Fibroblast of lung (primary cell): ENCODE measurements at places on chromosomes 3 and 15. TPM values are rescaled to one million over a fixed set of nuclear protein-coding genes. Genes with fewer than 3 reads are reported as not detected.
A peak's percentile ranks its signal among the peaks of the same experiment; 100 is the strongest.

DNA sequence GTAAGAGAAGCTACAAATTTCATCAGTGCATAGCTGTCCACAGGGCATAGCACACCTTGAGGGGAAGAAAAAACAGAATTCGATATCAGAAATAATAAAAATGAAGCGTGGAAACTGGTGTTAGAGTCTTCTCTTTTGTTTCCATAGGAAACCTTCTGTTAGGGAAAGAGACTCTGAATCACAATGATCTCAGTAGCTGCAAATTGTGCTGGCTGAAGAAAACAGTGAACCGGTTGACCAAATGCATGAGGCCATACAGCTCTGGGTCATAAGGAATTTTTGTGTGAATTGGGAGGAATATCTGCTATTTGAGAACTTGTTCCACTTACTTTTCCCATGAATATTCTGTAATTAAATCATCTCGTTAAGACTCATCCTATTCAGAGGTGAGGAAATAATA lies 580.2 kb upstream of the NECTIN3 start:
- no peaks in the 10 kb centered on the region for H3K4me1 ChIP-seq
- H3K4me3 ChIP-seq = no peak overlapping the region
- H3K36me3 ChIP-seq = no peaks in the 10 kb centered on the region
- no peaks in the 10 kb centered on the region for H3K27me3 ChIP-seq
- H3K27ac ChIP-seq = no peak overlapping the region
- no peak for DNase-seq

DNA sequence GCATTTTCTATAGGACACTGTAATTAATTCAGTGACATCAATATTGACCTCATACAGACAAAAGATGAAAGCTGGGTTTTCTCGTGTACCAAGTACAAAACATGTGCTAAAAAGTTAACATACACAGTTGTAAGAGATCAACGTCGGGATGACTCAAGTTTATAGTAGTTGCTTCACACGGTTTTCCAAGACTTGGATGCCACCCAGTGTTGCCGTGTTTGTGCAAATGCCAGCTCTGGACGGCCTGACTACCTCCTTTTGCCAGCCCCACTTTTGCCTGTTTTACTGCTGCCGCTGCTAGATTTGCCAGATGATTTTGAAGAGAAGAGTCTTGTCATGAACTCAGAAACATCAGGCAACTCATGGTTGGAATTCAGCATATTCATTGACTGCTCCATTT lies 17.6 kb downstream of the EMC7 start:
- H3K27me3 ChIP-seq = no peaks in the 10 kb centered on the region
- peaks cover 2% of the 10 kb centered on the region for H3K4me1 ChIP-seq
- no peak overlapping the region for H3K4me3 ChIP-seq
- DNase-seq = peak; percentile 67
- peak overlapping the region; percentile 23 for H3K27ac ChIP-seq

UROC1 gene
- polyA plus RNA-seq = not detected in 2 replicates

DNA sequence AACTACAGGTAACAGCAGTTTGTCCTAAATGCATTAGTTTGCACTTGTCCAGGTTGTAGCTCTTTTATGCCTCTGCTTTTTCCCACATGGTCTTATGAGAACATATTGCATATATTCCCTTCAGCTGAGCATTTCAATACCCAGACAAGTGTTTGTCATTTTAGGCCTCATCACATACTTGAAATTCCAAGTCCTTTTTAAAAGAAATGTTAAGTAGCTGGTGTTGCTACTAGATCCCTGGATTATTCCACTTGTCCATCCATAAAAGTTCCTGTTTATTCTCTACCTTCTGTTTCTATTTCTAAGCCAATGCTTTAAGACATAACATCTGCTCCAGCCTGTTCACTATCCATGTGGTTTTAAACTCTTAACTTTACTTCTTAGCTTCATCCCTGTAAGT lies 128.4 kb downstream of the NECTIN3 start:
- H3K27me3 ChIP-seq = no peaks in the 10 kb centered on the region
- H3K27ac ChIP-seq = no peak overlapping the region
- no peaks in the 10 kb centered on the region for H3K36me3 ChIP-seq
- H3K4me1 ChIP-seq = no peaks in the 10 kb centered on the region
- no peak overlapping the region for H3K4me3 ChIP-seq
- DNase-seq = no peak

CCDC191 gene
- 0.77 and 1.7 TPM in 2 replicates for polyA plus RNA-seq

CCRL2 gene
- 0.46 and 3.7 TPM in 2 replicates for polyA plus RNA-seq

PATL2 gene
- 0.37 and 0.40 TPM in 2 replicates for polyA plus RNA-seq

KLF15 gene
- 0.15 and 1.0 TPM in 2 replicates for polyA plus RNA-seq

DNA sequence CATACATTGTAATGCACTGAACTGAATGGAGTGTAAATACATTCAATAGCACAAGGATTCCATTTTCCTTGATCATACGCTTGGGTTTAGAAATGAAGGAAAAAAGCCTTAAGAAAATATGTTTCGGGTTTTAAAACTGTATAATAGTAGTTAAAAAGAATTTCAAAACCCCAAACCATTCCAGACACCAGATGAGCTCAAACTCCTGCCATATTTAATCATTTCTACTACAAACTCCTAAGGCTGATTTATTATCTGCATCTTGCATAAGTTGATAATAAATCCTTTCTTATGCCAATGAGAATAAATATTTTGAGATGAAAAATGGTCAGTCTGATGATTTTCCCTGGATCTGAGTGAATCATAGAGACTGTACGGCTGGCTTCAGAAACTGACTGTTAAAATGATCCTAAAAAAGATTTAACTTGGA lies 51.0 kb downstream of the NR1D2 start:
- no peaks in the 10 kb centered on the region for H3K36me3 ChIP-seq
- H3K4me1 ChIP-seq = peaks cover 2% of the 10 kb centered on the region
- no peaks in the 10 kb centered on the region for H3K27me3 ChIP-seq
- peak; percentile 41 for DNase-seq
- no peak overlapping the region for H3K27ac ChIP-seq

DNA sequence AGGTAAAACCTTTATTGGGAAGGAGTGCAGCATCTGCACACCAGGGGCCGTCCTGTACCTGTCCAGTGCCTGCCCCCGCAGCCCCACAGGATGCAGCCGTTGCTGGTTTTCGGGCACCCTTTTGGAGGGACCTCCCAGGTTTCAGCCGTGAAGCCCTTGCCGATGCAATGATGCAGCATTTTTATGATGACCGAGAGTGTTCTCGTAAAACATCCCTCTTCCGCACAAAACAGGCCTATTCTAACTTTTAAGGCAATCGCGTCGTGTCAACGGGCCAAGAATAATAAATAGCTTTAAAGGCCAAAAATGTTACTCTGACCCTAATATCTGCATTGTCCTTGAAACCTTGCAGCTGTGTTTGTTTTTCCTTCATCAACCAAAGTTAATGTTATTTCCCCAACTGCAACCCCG lies 126.1 kb downstream of the LRRK1 start:
- no peaks in the 10 kb centered on the region for H3K27me3 ChIP-seq
- DNase-seq = no peak
- H3K27ac ChIP-seq = no peak overlapping the region
- H3K4me3 ChIP-seq = no peak overlapping the region
- peaks cover 4% of the 10 kb centered on the region for H3K4me1 ChIP-seq
- H3K36me3 ChIP-seq = no peaks in the 10 kb centered on the region

GRCh38 chr3:156431334-156432124 lies 123.4 kb downstream of the SSR3 start:
- no peak for DNase-seq
- H3K4me1 ChIP-seq = no peaks in the 10 kb centered on the region
- H3K27ac ChIP-seq = no peak overlapping the region

DNA sequence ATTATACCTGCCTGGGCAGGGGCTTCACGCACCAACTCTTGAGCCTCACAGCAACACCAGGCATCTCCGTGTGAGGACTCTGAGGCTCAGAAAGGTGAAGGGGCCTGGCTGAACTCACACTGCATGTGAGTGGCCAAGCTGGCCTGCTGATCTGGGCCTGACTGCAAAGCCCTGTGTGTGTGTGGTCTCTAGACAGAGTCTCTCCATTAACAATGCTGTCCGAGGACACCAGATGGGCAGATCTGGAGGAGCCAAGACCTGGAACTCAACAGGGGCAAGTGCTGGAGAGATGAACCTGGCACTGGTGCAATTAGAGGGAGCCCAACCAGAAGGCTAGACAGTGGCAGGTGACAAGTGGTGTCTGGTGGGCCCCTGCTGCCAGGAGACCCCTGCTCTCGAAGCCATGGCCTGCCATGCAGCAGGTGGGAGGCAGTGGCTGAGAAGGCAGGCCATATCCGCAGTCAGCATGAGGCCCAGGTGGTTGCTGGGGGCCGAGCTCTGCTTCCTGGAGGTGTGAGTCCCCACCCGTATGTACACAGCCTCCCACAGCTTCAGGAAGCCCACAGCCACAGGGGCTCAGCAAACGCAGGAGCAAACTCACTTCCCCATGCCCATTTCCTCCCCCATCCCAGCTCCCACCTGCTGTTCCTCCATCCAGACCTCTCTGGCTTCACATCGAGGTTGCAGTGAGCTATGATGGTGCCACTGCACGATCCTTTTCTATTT lies 39.0 kb downstream of the CYP11A1 start:
- no peaks in the 10 kb centered on the region for H3K4me1 ChIP-seq
- DNase-seq = no peak
- peaks cover 7% of the 10 kb centered on the region for H3K27me3 ChIP-seq

DUOX2 gene
- not detected in 2 replicates for polyA plus RNA-seq

TMC3 gene
- not detected in 2 replicates for polyA plus RNA-seq

GRCh38 chr15:101210466-101210865 lies 41.4 kb downstream of the CHSY1 start:
- H3K27ac ChIP-seq = peak overlapping the region; percentile 61
- H3K4me3 ChIP-seq = no peak overlapping the region
- peaks cover 1% of the 10 kb centered on the region for H3K36me3 ChIP-seq
- no peaks in the 10 kb centered on the region for H3K27me3 ChIP-seq
- H3K4me1 ChIP-seq = peaks cover 19% of the 10 kb centered on the region

CGNL1 gene
- polyA plus RNA-seq = 0.18 and 0.73 TPM in 2 replicates

DNA sequence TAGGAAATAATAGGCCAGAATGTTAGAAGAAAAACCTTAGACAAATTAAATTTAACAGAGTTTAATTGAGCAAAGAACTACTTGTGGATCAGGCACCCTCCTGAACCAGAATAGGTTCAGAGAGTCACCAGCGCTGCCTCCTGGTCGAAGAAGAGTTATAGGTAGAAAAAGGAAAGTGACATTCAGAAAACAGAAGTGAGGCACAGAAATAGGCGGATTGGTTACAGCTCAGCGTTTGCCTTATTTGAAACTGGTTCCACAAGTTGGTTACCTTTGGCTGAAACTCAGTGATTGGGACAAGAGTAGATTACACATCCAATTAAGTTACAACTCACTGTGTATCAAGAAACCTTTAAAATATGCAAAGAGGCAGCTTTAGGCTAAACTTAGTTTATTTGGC lies 4.4 kb downstream of the AADAC start:
- H3K4me1 ChIP-seq = no peaks in the 10 kb centered on the region
- no peak overlapping the region for H3K27ac ChIP-seq
- H3K4me3 ChIP-seq = no peak overlapping the region
- no peaks in the 10 kb centered on the region for H3K27me3 ChIP-seq

DNA sequence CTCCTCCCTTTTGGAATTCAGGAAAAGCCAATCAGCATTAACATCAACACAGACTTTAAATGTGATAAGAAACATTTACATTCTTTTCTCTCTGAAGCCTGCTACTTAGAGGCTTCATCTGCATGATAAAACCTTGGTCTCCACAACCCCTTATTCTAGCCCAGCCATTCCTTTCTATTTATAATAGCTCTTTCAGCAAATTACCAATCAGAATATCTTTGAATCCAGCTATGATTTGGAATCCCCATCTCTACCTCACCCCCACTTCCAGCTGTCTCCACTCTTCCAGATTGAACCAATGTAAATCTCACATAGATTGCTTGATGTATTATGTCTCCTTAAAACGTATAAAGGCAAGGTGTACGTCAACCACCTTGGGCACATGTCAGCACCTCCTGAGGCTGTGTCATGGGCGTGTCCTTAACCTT lies 139.7 kb downstream of the TUSC7 start:
- no peaks in the 10 kb centered on the region for H3K36me3 ChIP-seq
- no peaks in the 10 kb centered on the region for H3K4me1 ChIP-seq
- no peaks in the 10 kb centered on the region for H3K27me3 ChIP-seq
- DNase-seq = no peak

DNA sequence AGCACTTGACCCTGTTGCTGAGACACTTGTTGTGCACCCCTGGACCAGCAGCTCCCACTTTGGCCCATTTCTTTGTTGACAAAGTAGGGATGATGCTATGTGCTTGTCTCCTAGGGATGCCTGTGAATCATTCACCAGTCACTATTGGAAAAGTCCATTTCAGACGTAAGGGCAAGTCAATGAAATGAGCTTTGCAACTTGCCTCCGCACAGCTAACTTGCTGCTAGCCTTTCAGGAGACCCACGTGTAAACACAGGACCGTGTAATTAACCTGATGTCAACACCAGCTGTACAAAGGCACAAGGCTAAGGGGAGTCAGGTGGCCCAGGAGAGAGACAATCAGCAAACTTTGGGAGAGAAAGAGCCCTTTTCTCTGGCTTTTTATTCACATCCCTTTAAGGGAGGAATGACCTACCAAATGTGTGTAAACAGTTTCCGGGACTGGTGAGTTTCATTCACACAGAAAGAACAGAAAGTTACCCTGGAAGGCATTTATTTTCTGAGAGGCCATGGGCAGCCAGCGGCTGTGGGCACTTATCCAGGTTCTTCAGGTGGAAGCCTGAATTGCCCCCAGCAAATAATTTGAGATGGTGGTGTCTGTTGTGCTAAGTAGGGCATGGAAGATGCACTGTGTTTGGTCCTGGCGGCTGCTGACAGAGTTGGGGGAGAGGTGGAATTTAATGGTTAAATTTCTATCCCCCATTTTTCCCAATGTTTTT lies 54.0 kb downstream of the TIPARP start:
- no peaks in the 10 kb centered on the region for H3K27me3 ChIP-seq
- H3K4me3 ChIP-seq = no peak overlapping the region
- H3K4me1 ChIP-seq = no peaks in the 10 kb centered on the region

CCDC80 gene
- polyA plus RNA-seq = 131 and 526 TPM in 2 replicates

NRG4 gene
- 0.01 TPM in 1 of 2 replicates, not detected in the other for polyA plus RNA-seq

DNA sequence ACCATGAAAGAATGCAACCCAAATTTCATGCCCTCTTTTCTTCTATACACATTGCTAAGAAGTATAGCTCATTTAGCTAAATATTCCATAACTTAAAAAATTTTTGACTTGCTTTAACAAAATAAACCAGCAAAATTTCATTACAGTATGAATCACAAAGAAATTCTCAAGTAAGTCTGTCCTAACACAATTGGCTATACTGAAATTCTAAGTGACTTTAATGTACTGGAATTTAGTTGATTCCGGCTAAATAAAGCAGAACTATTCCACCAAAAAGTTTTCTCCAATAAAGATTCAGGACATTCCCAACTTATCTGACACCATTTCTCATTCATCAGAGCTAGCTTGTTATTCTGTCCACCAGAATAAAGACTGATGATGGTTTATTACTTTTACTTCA lies 23.8 kb downstream of the LRRFIP2 start:
- no peak overlapping the region for H3K4me3 ChIP-seq
- H3K27ac ChIP-seq = no peak overlapping the region
- no peaks in the 10 kb centered on the region for H3K27me3 ChIP-seq
